Activated CD4-positive, alpha-beta T cell treated with anti-CD3 and anti-CD28 coated beads for 36 hours (primary cell): ENCODE measurements at places on chromosomes 1 and 21. TPM values are rescaled to one million over a fixed set of nuclear protein-coding genes. Genes with fewer than 3 reads are reported as not detected.

GRCh38 chr1:151594143-151594625, 17.7 kb upstream of the SNX27 start:
- H3K27ac ChIP-seq = peak overlapping the region; percentile 29
- peaks cover 5% of the 10 kb centered on the region for H3K27me3 ChIP-seq
- no peaks in the 10 kb centered on the region for H3K36me3 ChIP-seq
- H3K4me3 ChIP-seq = peak overlapping the region; percentile 53
- peaks cover 9% of the 10 kb centered on the region for H3K4me1 ChIP-seq
- DNase-seq = peak; percentile 94

DNA sequence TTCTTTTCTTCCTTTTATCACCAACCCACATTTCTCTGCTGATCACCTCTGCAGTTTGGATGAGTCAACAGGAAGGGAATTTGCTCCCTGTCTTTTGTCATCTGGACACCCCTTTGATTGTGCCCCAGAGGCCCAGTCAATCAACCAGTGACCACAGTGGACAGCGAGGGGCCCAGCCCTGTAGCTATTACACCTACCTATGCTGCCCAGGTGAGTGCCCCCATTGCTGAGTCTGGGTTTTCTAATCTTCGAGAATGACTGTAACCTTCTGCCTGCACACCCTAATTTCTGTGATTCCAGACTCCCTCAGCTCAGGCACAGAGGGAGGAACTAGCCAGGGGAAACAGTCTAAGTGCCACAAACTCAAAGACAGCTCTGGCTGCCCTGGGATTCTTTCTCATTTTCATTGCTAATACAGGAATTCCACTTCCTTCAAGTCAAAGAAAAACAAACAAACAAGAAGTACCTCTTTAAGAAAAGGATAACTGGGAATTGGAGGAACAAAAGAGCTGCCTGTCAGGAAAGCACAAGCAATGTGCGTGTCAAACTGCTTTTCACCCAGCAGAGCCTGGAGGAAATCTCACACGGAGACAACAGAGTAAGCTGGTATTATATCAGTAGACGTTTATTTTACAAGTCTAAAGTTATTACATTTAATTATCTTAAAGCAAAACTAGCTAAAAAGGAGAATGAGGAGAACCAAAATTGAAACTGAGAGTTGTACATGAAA, 311.1 kb downstream of the AJAP1 start:
- H3K4me3 ChIP-seq = no peak overlapping the region
- H3K27ac ChIP-seq = no peak overlapping the region
- H3K36me3 ChIP-seq = no peaks in the 10 kb centered on the region
- DNase-seq = no peak

GRCh38 chr21:41830145-41830707, 48.9 kb downstream of the PRDM15 start:
- H3K36me3 ChIP-seq = peaks cover 5% of the 10 kb centered on the region
- no peaks in the 10 kb centered on the region for H3K27me3 ChIP-seq
- no peak overlapping the region for H3K27ac ChIP-seq
- no peak for DNase-seq
- H3K4me1 ChIP-seq = no peaks in the 10 kb centered on the region

- H3K4me1 ChIP-seq = no peaks in the 10 kb centered on the region
- no peak for DNase-seq
- no peaks in the 10 kb centered on the region for H3K27me3 ChIP-seq
- H3K4me3 ChIP-seq = no peak overlapping the region
- no peaks in the 10 kb centered on the region for H3K36me3 ChIP-seq
Measured at GRCh38 chr21:16743317-16743716, 769.5 kb upstream of the CXADR start.

DNA sequence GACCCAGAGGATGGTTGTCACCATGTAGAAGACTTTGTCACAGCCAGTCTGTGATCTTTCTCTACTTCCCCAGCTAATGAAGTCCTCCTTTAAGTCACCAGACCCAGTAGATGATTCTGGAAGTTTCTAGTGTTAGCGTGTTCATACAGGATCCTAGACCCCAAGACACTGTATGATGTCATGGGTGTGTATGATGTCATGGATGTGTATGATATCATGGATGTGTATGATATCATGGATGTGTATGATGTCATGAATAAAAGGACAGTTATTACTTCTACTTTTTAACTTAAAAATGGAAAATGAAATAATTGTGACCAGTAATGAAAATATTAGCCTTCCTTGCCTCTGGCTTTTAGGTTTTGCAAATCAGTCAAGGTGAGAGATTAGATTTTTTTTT, 260.0 kb downstream of the FMN2 start:
- no peak overlapping the region for H3K27ac ChIP-seq
- no peaks in the 10 kb centered on the region for H3K27me3 ChIP-seq
- DNase-seq = no peak
- H3K4me1 ChIP-seq = no peaks in the 10 kb centered on the region
- no peak overlapping the region for H3K4me3 ChIP-seq
- no peaks in the 10 kb centered on the region for H3K36me3 ChIP-seq

GRCh38 chr1:43783671-43784205, 76.4 kb downstream of the ST3GAL3 start:
- H3K27me3 ChIP-seq = no peaks in the 10 kb centered on the region
- H3K4me3 ChIP-seq = no peak overlapping the region
- no peak overlapping the region for H3K27ac ChIP-seq
- H3K4me1 ChIP-seq = peaks cover 16% of the 10 kb centered on the region

GRCh38 chr1:8595941-8596340, 221.5 kb downstream of the RERE start:
- no peak for DNase-seq
- no peak overlapping the region for H3K27ac ChIP-seq
- H3K27me3 ChIP-seq = no peaks in the 10 kb centered on the region
- no peak overlapping the region for H3K4me3 ChIP-seq

- peaks cover 2% of the 10 kb centered on the region for H3K4me1 ChIP-seq
- H3K27me3 ChIP-seq = no peaks in the 10 kb centered on the region
- H3K27ac ChIP-seq = peak overlapping the region; percentile 10
Measured at GRCh38 chr1:222631611-222632208, 13.8 kb downstream of the MIA3 start.

DNA sequence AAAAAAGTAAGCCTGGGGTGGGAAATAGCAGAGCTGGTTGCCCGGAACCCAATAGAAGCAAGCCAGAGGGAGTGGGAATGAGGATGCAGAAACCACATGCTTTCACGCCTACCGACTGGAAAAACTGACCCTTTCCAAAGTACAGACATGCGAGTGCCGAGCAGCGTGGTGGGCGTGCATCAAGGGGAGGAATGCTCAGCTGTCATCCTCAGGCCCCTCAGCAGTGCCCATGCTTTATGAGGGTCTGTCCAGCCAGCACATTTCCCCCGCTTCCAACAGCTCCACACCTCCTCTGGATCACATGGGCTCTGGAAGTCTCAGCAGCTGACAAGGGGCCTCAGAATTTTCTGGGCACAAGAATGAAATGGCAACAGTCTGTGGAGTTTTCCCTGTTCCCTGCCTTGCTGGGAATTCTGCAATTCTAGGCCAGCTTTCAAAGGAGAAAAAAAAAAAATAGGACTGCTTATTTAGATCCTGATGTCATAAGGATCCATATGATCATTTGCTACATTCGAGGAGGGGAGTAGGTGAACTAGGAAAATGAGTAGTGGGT, 19.1 kb upstream of the IKBKE start:
- no peak for DNase-seq
- no peak overlapping the region for H3K27ac ChIP-seq
- no peaks in the 10 kb centered on the region for H3K4me1 ChIP-seq
- H3K27me3 ChIP-seq = no peaks in the 10 kb centered on the region
- H3K4me3 ChIP-seq = no peak overlapping the region

DNA sequence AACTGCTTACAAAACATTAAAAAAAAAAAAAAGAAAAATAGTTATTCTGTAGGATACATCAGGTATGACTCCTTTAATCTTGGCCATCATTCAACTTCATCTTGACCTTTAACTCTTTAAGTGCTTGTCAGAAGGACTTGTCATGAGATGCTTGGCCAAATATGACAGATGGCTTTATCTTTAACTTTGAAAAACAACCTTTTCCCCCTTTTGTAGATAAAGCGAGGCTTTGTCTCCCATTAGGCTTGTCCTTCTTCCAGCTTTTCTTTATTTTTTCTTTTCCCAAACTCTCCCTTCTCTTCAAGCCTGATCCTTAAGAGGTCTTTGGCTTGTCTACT, 2.3 kb downstream of the SRSF10 start:
- H3K4me3 ChIP-seq = peak overlapping the region; percentile 97
- H3K27me3 ChIP-seq = no peaks in the 10 kb centered on the region
- no peak for DNase-seq
- H3K36me3 ChIP-seq = peaks cover 60% of the 10 kb centered on the region
- peaks cover 49% of the 10 kb centered on the region for H3K4me1 ChIP-seq

GRCh38 chr1:233355841-233356704, 28.5 kb downstream of the MAP3K21 start:
- DNase-seq = peak; percentile 28
- no peak overlapping the region for H3K4me3 ChIP-seq
- H3K4me1 ChIP-seq = peaks cover 15% of the 10 kb centered on the region
- H3K36me3 ChIP-seq = no peaks in the 10 kb centered on the region

DNA sequence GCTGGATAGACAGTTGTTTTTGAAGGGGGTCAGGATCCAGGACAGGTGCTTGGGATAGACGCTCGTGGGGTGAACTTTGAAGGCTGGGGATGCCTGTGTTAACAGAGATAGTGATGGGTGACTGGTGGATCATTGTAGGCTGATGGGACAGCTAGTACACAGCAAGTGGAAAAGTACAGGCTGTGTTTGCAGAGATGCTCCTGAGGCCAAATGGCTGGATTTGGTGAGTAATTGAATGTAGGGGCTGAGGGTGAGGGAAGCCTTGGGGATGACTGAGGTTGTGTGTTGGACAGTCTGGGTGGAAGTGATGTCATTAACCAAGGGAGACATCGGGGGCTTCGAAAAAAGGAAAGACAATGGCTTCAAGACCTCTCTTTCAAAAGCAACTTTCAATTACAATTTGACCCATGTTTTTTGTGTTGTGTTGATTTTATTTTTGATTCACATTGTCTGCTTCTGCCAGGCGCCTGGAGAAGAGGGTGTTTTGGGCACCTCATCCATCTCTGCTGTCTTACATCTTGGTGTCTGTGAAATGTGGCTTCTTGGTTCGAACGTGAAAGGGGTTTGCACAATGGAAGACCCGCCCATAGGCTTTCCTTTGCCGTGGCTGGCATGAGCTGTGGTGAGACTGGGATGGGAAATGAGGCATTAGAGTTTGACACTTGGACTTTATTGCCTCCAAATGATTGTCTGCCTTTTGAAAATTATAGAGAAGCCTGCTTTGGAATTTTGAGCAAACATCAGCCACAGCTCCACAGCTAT, 147.5 kb downstream of the FOXD2 start:
- H3K4me3 ChIP-seq = no peak overlapping the region
- H3K27ac ChIP-seq = no peak overlapping the region
- H3K36me3 ChIP-seq = no peaks in the 10 kb centered on the region
- H3K4me1 ChIP-seq = no peaks in the 10 kb centered on the region
- DNase-seq = no peak

- H3K27ac ChIP-seq = no peak overlapping the region
- no peak for DNase-seq
- H3K4me1 ChIP-seq = no peaks in the 10 kb centered on the region
- peaks cover 34% of the 10 kb centered on the region for H3K36me3 ChIP-seq
Measured at GRCh38 chr1:119115311-119115710, 25.1 kb downstream of the WARS2 start.

RGS8 gene
- not detected for total RNA-seq

PKP1 gene
- total RNA-seq = not detected

NT5C1A gene
- total RNA-seq = not detected

RNF19B gene
- 22.5 TPM for total RNA-seq

KRTAP21-2 gene
- not detected for total RNA-seq

LCE1D gene
- not detected for total RNA-seq

CIART gene
- 6.0 TPM for total RNA-seq

DNASE2B gene
- not detected for total RNA-seq
